ENCODE measurements at places on chromosomes 4 and X. TPM values are rescaled to one million over a fixed set of nuclear protein-coding genes. Genes with fewer than 3 reads are reported as not detected.
A peak's percentile ranks its signal among the peaks of the same experiment; 100 is the strongest.

GRCh38 chr4:113563691-113564378 is 197.7 kb downstream of the CAMK2D start:
- H3K4me1 ChIP-seq: peaks cover 10% of the 10 kb centered on the region
- H3K27me3 ChIP-seq: no peaks in the 10 kb centered on the region
- no peaks in the 10 kb centered on the region for H3K36me3 ChIP-seq
- H3K27ac ChIP-seq: peak overlapping the region; percentile 45

DNA sequence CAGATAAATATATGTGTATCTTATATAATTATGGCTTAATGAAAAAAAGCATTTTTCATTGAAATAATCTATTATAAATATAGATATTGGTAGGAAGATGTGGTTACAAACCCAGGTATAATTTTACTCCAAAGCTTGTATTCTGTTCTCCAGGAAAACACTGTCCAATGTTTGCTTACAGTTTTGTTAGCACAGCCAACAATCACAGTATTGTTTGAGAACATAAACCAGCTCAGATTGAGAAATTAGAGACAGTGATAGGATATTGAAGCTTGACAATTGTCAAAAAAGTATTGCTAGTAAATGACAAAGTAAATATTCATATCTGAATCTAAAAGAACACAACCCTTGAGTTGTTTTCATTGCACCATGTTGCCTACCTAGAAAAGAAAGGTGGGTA is 228.8 kb downstream of the ADGRL3 start:
- H3K27me3 ChIP-seq: no peaks in the 10 kb centered on the region
- DNase-seq: no peak
- no peaks in the 10 kb centered on the region for H3K4me1 ChIP-seq
- H3K27ac ChIP-seq: no peak overlapping the region

The GATB gene
- total RNA-seq: 5.6 TPM

The NRK gene
- not detected for total RNA-seq

GRCh38 chrX:54134269-54134668 is 48.8 kb downstream of the FAM120C start:
- no peak overlapping the region for H3K4me3 ChIP-seq
- no peak for DNase-seq
- H3K27ac ChIP-seq: no peak overlapping the region
- H3K36me3 ChIP-seq: peaks cover 8% of the 10 kb centered on the region

The DGKK gene
- 11.4 TPM for total RNA-seq

- no peak for DNase-seq
- no peak overlapping the region for H3K27ac ChIP-seq
- no peaks in the 10 kb centered on the region for H3K4me1 ChIP-seq
- H3K4me3 ChIP-seq: no peak overlapping the region
- H3K27me3 ChIP-seq: no peaks in the 10 kb centered on the region
Observed at GRCh38 chr4:148779771-148780170, 337.6 kb upstream of the NR3C2 start.

DNA sequence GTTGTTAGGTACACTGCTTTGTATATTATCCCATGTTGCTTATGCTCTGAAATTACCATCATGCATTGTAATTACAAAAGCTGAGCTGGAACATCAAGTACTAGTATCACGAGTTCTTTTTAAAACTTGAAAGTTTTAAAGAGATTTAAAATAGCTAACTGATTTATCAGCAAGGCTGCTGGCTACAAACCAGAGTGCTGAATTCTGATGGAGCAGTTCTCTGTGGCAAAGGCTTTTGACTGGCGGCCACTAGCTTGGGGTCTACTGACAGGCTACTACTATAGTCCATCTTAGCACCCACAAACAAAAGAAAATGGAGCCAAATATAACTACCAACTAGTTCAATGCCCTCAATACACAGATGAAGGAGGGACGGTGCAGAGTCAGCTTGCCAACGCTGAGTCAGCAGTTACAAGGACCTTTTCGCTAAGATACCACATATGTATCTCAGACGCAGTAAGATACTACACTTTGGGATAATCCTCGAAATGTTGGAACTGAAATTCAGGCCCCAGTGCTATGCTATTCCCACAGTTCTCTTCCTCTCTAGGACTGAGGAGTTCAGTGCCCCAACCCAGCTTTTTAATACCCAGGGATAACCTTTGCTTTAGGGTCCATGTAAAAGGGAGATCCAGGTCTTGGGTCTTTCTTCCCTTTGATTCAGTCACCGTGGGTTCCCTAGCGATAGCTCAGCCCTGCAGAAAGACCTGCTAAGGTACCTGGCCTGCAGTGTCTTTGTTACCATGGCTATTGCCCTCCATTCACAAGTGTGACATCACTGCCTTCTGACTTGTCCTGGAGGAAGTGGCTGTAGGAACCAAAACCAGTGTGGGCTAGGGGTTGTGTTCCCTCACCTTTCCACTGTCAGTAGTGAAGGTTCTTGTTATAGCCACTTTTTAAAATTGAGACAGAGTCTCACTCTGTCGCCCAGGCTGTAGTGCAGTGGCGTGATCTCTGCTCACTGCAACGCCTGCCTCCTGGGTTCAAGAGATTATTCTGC is 22.8 kb downstream of the MFAP3L start:
- no peaks in the 10 kb centered on the region for H3K36me3 ChIP-seq
- no peak overlapping the region for H3K27ac ChIP-seq
- no peak overlapping the region for H3K4me3 ChIP-seq
- peaks cover 2% of the 10 kb centered on the region for H3K4me1 ChIP-seq

DNA sequence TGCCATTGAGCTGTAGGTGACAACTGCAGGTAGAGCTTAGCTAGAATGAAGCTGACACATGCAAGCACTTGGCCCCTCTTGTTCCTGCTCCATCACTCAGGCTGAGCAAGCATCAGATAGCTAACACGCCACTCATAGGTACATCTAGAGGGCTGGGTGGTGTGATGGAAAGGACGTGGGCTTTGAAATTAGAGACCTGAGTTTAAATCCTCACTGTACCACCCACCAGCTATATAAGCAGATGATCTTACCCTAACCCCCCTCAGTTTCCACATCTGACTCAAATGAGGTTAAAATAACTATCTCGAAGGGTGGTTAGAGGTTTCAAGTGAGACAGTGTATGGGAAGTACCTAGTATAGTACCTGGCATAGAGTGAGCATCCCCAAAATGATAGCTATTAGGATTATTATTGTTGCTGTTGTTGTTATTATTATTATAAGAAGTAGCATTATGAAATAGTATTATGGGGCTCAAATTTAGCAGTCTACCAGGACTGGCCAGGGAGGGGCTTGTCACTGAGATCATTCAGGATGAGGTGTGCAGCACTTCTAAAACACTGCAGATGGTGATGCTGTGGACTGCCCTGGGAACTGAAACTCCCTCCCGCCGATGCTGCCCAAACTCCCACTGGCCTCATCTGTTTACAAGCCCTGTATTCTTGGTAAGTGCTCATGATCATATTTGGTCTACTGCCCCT is 59.0 kb downstream of the REELD1 start:
- H3K27me3 ChIP-seq: no peaks in the 10 kb centered on the region
- no peaks in the 10 kb centered on the region for H3K4me1 ChIP-seq
- H3K27ac ChIP-seq: no peak overlapping the region
- H3K36me3 ChIP-seq: no peaks in the 10 kb centered on the region
- DNase-seq: no peak

DNA sequence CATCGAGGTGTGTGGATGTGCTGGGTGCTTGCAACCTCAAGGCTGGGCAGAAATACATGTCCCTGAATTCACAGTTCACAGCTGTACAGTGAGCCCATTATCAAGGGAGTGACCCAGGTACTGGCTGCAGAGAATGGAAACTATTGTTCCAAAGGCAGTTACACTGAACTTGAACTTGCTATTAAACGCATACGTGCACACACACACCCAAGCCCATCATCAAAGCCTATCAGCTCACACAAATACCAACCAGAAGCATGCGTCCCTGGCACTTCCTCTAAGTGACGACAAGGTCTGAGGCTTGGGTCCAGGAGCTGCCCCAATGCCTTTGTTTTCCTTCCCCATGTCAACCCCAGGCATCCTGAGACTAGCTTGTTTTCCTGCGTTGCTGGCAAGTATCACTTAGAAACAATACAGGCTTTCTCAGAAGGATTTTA is 88.6 kb downstream of the IRF2 start:
- H3K27me3 ChIP-seq: no peaks in the 10 kb centered on the region
- H3K4me3 ChIP-seq: no peak overlapping the region
- peak; percentile 19 for DNase-seq

DNA sequence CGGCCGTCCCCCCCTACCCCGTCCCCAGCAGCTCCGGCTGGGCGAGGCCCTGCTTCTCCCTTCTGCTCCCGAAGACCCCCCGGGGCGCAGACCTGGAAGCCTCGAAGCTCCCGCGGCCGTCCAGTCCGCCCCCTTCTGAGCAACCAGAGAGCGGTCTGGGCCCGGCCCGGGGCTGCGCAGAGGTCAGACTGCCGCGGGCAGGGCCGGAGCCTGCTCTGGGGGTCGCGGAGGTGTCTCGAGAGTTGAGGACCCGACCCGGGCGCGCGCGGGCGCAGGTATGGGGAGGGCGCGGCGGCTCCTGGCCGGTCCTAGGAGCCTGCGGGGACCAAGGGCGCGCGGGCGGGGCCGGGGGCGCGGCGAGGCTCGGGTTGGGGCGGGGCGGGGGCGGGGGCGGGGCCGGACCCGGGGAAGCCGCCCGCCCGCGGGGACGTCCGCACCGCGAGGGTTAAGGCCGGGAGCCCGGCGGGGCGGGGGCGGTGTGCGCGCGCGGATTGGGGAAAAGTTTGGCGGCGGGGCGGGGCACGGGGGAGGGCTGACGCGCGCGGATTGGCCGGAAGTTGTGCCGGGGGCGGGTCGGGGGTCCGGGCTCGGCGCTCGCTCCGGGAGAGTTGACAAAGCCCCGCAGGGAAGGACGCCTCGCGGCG is at the start of gene FGFRL1:
Gene FGFRL1 (plus strand): TSS at position 605 of the 644 bp plus-strand sequence. CDS start 860 bp downstream, outside the sequence.
- no peaks in the 10 kb centered on the region for H3K36me3 ChIP-seq
- no peaks in the 10 kb centered on the region for H3K27me3 ChIP-seq

- H3K4me1 ChIP-seq: no peaks in the 10 kb centered on the region
- no peak overlapping the region for H3K4me3 ChIP-seq
- H3K27ac ChIP-seq: no peak overlapping the region
- DNase-seq: no peak
Observed at GRCh38 chrX:9700555-9700954, 65.1 kb downstream of the GPR143 start.

The REELD1 gene
- 0.72 TPM for total RNA-seq

GRCh38 chrX:47723689-47724088 is 64.7 kb upstream of the UXT start:
- no peak overlapping the region for H3K27ac ChIP-seq
- no peak for DNase-seq
- H3K4me3 ChIP-seq: no peak overlapping the region
- no peaks in the 10 kb centered on the region for H3K4me1 ChIP-seq

The ADGRG2 gene
- total RNA-seq: not detected

DNA sequence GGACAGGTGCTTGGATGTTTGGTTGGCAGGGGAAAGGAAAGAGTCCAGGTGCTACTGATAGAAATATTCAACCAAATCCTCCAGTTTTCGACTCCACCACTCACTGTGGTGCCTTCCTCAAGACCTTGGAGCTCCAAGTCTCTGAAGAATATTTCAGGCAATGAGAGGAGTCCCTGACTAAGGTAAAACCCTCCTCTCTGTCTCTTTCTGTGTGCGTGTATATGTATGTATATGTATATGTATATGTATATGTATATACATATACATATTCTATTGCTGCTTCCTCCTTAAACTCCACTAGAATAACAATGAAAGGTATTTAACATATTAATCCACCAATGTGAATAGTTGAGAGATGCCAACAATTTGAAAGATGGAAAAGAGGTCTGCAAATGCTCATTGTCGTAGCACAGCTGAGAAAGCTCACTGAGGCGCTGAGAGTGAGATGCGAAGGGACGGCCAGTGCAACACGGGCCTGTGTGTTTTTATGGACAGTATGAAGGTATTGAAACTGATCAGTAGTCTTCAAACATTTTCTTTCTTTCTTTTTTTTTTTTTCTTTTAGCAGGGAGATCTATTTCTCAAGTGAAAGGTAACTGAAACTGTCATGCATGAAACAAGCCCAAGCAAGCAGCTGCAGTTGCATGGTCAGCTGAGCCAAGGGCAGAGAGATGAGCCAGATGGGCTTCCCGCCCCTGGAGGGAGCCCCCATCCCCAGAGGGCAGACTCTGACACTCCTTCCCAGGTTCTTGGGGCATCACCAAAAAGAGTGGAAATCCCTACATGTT is 41.1 kb upstream of the HS3ST1 start:
- no peaks in the 10 kb centered on the region for H3K36me3 ChIP-seq
- H3K27me3 ChIP-seq: no peaks in the 10 kb centered on the region
- H3K27ac ChIP-seq: no peak overlapping the region

The RRH gene
- 0.24 TPM for total RNA-seq

The HELT gene
- total RNA-seq: not detected
